SW480 (cell line): ENCODE measurements at places on chromosomes 13 and 19.
A peak's percentile ranks its signal among the peaks of the same experiment; 100 is the strongest.

GRCh38 chr13:81987677-81988357 is 1646.9 kb upstream of the SPRY2 start:
- DNase-seq, result no peak

DNA sequence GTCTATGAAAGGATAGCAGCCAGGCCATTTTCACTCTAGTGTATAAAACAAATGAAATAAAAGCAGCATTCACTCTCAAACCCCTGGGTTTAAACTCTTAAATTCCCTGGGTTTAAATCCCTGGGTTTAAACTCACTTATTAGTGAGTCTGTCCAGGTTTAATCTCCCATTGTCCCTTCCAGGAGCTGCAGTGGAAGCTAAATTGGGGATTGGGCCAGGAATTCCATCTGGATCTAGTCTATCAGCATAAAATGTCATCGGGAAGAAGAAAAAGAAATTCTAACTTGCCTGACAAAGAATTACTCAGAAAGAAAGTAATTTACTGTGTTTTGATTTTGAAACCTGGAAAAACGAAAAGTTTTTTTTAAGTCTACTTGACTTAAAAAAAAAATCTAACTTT is 54.8 kb downstream of the FRY start:
- DNase-seq, result no peak

DNA sequence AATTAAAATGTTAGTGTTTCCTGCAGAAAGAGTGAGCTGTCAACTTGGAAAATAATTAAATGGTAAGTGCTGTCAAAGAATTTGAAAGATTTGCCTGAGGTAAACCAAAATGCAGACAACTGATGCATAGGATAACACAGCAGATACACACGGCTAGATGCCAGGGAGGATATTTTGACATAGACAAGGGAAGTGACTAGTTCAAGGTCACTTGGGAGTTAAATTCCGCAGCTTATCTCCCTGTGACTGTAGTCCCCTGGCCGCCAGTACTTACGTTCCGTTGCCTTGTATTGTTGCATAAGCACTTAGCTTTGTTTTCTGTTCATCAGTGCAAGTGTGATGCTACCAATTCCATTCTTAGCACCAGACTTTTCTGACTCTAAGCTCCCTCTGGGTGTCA is 247.3 kb upstream of the MAB21L1 start:
- DNase-seq, result no peak

- DNase-seq, result no peak
Observed at GRCh38 chr13:109656206-109656605, 130.2 kb downstream of the IRS2 start.

DNA sequence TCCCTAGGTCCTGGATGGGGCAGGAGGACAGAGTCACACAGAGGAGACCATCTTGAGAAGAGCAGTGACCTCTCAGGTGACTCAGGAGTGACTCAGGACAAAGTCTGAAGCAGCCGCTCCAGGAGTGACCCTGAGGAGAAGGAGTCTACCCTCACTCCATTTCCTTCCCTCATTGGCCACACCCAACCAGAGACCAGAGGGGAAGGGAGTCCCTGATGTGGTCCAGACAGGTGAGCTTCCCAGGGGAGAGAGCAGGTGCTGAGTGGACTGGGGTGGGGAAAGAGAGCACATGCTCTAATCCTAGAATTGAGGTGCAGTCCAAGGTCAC is 75.5 kb upstream of the MEDAG start:
- peak; percentile 47 for DNase-seq

DNA sequence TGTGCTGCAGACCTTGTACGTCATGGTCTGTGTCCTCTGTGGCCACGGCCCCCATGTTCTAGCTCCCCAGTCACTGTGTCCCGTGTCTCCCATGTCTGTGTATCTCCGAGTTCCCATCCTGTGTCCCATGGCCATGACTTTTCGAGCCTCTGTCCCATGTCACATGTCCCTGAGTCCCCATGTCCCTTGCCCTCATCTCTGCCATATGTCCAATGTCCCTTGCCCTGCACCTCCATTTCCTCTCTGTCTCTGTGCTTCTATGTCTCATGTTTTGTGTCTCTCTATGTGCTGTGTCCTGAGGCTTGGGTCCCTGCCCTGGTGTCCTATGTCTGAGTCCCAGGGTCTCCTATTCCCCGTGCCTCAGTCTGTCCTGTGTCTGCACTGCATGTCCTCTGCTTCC is 2.0 kb downstream of the ATP4A start:
- no peak for DNase-seq

GRCh38 chr13:78884571-78884970 is 225.6 kb upstream of the OBI1 start:
- DNase-seq, result no peak

GRCh38 chr19:19466201-19466600 is 49.1 kb downstream of the TSSK6 start:
- DNase-seq, result no peak

DNA sequence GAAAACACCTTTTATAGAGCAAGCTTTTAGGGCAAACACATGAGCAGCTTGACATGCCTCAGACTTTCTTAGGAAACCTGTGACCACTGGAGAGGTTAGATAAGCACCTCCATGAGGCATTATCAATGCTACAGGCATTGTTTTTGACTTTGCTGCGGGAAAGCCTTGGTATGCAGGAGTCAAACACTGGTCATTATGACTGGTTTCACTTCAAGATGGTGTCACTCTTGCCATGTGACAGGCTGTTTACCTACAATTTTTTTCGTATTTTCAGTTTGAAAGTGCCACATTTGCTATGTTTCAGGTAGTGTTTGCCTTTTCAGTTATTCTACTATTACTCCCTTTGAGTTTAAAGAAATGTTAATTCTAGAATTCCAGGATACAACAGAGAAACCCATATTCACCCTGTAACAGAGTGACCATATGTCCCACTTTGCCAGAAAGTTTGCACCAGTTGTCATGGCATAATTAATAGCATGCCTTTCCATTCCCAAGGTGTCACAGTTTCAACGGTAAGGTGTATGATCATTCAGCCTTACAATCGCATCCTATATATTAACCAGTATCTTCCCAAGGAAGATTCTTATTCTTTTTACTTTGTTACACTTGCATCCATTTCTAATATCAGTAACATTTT is 33.0 kb downstream of the USP12 start:
- no peak for DNase-seq

GRCh38 chr19:12695997-12696365 is 450 bp downstream of the FBXW9 start:
- no peak for DNase-seq
